Stimulated activated CD8-positive, alpha-beta memory T cell treated with anti-CD3 and anti-CD28 coated beads, Interleukin-4, amount 100 ng/mL, for 24 hours (primary cell): ENCODE measurements at places on chromosomes 2 and 18.

GRCh38 chr2:6168485-6168884, 476.3 kb downstream of the SOX11 start:
- no peak for DNase-seq

DNA sequence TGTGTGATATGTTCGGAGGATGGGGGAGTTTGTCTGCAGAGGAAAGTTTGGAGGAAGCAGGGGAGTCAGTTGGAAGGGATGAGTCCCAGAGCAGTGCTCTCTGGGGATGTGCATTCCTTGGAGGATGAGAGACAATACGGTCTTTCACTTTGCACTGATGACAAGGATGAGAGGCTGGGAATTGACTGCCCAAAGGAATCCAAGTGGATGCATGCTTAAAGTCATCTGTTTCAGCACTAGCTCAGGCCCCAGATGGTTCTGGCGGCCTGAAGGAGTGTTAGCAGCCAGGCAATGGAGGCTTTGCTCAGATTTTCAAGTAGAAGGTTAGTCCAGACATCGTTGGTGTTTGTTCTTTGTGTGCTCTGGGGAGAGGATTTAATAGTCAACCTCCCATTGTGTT, 100.2 kb downstream of the CRIM1 start:
- DNase-seq, result no peak

GRCh38 chr18:40186677-40187076, 1768.4 kb upstream of the PIK3C3 start:
- DNase-seq, result no peak

DNA sequence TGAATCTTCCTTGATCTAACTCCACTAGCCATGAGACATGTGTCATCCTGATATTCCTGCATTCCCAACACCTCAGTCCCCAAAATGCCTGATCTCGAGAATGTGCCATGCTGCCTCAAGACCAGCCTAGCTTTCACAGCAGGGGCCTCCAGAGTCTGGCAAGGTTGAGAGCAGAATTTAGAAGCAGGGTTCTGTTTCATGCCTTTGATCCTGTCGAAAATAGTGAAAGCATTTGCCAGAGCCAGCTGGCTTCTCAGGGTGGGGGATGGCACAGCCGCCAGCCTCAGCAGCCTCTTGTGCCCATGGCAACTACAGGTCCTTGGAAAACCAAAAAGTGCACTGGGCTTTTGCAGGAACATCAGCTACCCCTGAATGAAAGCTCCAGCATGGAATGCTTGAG, 143.5 kb downstream of the RTN4 start:
- no peak for DNase-seq
